Activated T-helper 2 cell treated with anti-CD3 and anti-CD28 coated beads, Interferon-gamma antibody, Interleukin-2, Interleukin-4, amounts not matched to agents 10 μg/mL and 5 μg/mL and 100 μg/mL, durations not matched to agents 14 hours and 24 hours and 36 hours (primary cell): ENCODE measurements at places on chromosomes 7 and 10. TPM values are rescaled to one million over a fixed set of nuclear protein-coding genes. Genes with fewer than 3 reads are reported as not detected.
A peak's percentile ranks its signal among the peaks of the same experiment; 100 is the strongest.

TBATA gene
- not detected in 2 replicates for total RNA-seq

IL15RA gene
- 19.2 and 19.8 TPM in 2 replicates for total RNA-seq

MPP7 gene
- 0.60 and 0.73 TPM in 2 replicates for total RNA-seq

CDHR1 gene
- total RNA-seq: 0.32 and 0.34 TPM in 2 replicates

LRIT1 gene
- not detected in 2 replicates for total RNA-seq

ANKRD2 gene
- total RNA-seq: 0.18 and 0.57 TPM in 2 replicates

TRAPPC14 gene
- 31.2 and 33.2 TPM in 2 replicates for total RNA-seq

DNA sequence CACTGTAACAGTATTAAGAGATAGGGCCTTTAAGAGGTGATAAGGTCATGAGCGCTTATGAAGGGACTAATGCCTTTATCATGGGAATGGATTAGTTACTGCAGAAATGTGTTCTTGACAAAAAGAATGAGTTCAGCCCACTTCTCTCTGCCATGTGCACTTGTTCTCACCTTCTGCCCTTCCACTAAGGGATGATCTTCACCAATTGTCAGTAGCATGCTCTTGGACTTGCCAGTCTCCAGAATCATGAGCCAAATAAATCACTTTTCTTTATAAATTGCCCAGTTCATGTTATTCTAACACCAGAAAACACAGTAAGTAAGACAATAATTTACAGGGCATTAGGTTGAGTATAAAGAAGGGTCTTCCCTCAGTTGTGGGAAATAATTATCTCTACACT is 189.1 kb downstream of the CRPPA start:
- H3K4me3 ChIP-seq: no peak overlapping the region
- no peak overlapping the region for H3K27ac ChIP-seq
- H3K27me3 ChIP-seq: no peaks in the 10 kb centered on the region
- DNase-seq: no peak

DNA sequence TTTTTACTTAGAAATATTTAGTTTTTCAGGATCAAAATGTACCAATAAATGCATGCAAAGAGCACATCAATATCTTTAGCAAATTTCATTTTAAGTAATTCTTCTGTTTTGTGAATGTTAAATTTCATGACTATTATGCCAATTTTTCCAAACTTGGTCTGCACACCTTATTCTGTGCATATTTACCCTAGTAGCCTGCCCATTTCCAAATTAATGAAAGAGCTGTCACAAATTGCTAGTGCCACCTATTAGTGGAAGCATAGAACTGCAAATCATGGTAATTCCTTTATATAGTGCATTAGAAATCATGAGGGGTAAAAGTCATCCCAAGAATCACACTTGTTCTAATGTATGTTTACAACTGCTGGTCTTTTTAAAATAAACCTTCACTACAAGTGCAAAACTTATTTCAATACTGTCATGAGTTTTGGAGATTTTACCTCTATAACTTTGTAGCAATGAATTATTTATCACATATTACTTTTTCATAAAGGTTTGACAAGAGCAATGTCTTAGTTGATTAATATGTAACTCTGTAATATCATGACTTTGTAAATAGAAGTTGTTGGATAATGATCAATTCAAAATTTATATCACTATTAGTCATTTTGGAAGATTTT is 5.7 kb downstream of the SEMA3A start:
- H3K27me3 ChIP-seq: peaks cover 9% of the 10 kb centered on the region
- H3K4me3 ChIP-seq: no peak overlapping the region
- DNase-seq: no peak
- H3K4me1 ChIP-seq: peaks cover 10% of the 10 kb centered on the region

- peaks cover 3% of the 10 kb centered on the region for H3K36me3 ChIP-seq
- H3K4me3 ChIP-seq: peak overlapping the region; percentile 54
- peak overlapping the region; percentile 42 for H3K27ac ChIP-seq
- H3K27me3 ChIP-seq: peaks cover 40% of the 10 kb centered on the region
These were observed 33.0 kb downstream of the EN2 start for GRCh38 chr7:155490697-155491628.

DNA sequence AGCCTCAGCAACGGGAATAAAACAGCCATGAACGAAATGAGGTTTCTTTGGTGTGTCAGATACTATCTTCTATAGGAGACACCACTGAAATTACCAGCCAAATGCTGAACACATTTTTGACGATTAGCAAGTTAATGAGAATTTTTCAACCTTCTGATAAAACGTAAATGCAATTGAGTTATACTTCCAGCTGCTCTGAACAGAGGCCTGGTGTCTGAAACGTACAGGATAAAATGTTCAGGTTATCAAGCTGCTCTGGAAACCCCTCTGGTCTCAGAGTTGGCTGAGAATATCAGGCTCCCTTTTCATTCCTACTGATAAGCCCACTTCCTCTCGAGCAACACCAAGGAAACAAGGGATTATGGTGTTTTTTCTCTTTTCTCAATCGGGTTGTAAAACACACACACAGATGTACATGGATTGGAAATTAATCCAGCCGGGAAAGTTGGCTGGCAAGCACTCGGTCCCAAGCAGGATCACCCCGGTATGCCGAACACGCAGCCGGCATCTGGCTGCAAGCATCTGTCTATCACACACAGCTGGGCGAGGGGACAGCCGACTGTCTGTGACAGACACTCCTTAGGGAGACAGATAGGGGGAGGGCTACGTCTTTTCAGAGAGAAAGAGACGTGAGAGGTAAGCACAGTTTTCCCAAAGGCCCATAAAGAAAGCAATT is 171.8 kb downstream of the PRKAG2 start:
- H3K4me3 ChIP-seq: no peak overlapping the region
- no peaks in the 10 kb centered on the region for H3K36me3 ChIP-seq
- peaks cover 3% of the 10 kb centered on the region for H3K4me1 ChIP-seq
- H3K27me3 ChIP-seq: no peaks in the 10 kb centered on the region

- H3K4me1 ChIP-seq: peaks cover 8% of the 10 kb centered on the region
- no peak overlapping the region for H3K27ac ChIP-seq
- H3K36me3 ChIP-seq: no peaks in the 10 kb centered on the region
- no peak for DNase-seq
These were observed 4.2 kb downstream of the NOS3 start for GRCh38 chr7:150994838-150995510.

DNA sequence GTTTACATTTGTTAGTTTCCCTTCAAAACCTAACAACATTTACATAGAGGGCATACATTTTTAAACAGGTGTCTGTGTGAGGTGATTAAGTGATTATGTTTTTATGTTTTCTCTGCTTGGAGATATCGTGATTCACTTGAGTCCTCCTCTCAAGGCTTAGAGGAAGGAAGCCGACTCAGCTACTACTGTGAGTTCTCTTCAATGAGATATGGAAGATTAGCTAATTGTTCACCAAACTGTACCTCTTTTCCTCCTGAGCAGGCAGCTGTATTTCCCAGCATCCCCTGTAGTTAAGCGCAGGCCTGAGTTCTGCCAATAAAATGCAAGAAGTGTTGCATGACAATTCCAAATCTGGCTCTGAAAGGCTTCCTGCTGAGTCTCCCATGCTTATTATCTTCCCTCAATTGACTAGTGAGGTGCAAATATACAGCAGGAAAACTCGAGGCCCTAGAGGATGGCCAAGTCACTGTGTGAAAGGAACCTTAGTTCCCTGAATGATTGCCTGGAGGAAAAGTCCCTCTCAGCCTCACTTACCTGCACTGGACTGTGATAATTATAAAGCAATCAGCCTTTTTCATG is 528.7 kb downstream of the GRM8 start:
- no peak overlapping the region for H3K27ac ChIP-seq
- peaks cover 3% of the 10 kb centered on the region for H3K4me1 ChIP-seq
- no peak for DNase-seq
- no peak overlapping the region for H3K4me3 ChIP-seq

DNA sequence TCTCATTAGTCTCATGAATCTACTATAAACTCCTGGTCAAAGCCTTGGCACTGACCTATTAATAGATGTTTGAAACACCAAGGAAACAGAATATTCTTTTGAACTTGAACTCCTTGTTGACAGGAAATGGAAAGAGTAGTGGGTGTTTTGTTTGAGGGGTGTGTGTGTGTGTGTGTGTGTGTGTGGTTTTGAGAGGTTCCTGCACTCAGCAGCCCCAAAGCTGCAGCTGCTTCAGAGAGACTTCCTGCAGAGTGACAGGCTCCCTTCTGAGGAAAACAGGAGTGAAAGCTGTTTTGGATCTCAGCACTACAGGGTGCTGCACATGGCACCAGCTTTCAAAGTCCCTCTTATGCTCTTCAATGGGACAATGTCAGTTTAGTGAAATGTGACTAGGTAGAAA is 546.5 kb upstream of the STEAP1 start:
- peak; percentile 52 for DNase-seq
- H3K27me3 ChIP-seq: no peaks in the 10 kb centered on the region
- H3K4me1 ChIP-seq: peaks cover 37% of the 10 kb centered on the region
- peaks cover 6% of the 10 kb centered on the region for H3K36me3 ChIP-seq

DNA sequence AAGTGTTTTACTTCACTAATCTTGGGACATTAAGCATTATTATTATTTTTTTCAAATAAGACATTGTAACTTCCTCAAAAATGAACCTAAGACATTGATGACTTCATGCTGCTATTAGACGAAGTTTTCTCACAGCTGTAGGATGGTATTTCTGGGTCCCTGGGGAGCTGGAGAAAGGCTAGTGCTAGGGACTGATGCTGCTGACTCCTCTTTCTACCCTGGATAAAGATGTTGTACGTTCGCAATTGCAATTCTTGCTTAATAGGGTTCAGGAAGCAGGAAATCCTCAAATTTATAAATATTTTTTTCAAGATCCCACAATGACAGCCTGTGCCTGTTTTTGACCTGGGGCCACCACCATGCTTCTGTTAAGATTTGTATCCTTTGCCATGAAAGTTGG is 526.0 kb downstream of the CCSER2 start:
- no peak for DNase-seq
- H3K36me3 ChIP-seq: no peaks in the 10 kb centered on the region
- no peak overlapping the region for H3K4me3 ChIP-seq
- no peaks in the 10 kb centered on the region for H3K4me1 ChIP-seq

DNA sequence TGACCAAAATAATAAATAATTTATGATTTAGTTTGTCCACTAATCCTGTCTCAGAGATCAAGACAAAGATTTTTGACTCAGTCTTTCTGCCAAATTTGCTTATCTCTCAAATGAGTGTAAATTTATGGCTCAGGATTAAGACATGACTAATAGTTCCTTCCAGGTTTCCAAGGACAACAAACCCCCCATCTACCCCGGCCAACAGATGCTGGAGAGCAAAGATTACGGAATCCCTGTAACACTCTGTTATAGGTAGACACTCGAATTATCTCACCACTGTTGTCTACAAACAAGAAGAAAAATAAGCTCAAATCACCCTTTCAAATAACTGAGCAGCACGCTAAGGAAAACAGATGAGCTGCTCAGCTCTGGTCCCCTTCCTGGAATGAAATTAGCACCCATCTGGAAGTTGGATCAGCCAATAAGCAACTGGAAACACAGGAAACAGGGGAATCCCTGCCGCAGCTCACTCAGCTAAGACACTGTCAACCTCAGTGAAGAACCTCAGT is 56.8 kb upstream of the SVIL start:
- no peaks in the 10 kb centered on the region for H3K36me3 ChIP-seq
- no peak overlapping the region for H3K4me3 ChIP-seq
- H3K27me3 ChIP-seq: peaks cover 5% of the 10 kb centered on the region
- no peak for DNase-seq

- no peak overlapping the region for H3K4me3 ChIP-seq
- no peaks in the 10 kb centered on the region for H3K4me1 ChIP-seq
- H3K27ac ChIP-seq: no peak overlapping the region
- H3K36me3 ChIP-seq: peaks cover 2% of the 10 kb centered on the region
- H3K27me3 ChIP-seq: no peaks in the 10 kb centered on the region
These were observed 98.6 kb upstream of the KCTD7 start for GRCh38 chr7:66529883-66530610.

DNA sequence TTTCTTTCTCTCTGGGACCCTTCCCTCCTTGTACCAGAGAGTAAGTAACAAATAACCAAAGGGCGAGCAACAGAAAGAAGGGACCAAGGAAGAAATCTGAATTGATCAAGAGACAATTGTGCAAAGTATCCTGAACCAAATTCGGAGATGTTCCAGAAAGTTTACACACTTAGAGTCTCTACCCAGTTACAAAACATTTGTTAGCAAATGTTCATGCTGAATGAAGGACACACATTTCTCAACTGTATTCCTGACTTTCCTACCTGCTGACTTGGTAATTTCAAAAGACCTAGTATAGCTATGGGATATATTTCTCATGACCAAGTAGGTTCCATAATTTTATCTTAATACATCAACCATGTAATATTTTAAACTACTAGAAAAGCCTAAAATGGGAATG is 37.4 kb downstream of the LYZL1 start:
- H3K27ac ChIP-seq: no peak overlapping the region
- DNase-seq: no peak
- peaks cover 13% of the 10 kb centered on the region for H3K27me3 ChIP-seq
- no peaks in the 10 kb centered on the region for H3K4me1 ChIP-seq

DNA sequence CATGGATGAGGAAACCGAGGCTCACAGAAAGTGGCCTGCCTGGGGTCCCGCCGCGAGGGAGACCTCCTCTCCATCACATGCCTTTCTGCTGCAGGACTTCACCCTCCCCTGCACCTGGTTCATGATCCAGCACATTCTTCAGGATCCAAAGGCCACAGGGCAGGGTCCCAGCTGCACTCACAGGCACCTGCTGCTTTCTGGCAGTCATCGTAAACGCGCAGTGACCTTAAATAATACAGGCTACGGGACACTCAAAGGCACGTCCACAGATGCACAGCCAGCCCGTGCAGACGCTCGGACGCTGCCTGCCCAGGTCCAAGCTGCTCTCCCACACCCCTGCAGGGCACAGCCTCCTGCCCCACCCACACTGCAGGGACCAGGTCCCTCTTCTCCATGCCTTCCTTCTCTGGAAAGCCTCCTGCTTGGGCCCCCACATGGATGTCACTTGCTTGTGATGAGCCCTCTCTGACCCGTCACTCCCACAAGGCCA is 49.9 kb downstream of the CALML3 start:
- H3K27ac ChIP-seq: no peak overlapping the region
- no peaks in the 10 kb centered on the region for H3K4me1 ChIP-seq
- no peak for DNase-seq
- no peaks in the 10 kb centered on the region for H3K36me3 ChIP-seq
- peaks cover 2% of the 10 kb centered on the region for H3K27me3 ChIP-seq

DNA sequence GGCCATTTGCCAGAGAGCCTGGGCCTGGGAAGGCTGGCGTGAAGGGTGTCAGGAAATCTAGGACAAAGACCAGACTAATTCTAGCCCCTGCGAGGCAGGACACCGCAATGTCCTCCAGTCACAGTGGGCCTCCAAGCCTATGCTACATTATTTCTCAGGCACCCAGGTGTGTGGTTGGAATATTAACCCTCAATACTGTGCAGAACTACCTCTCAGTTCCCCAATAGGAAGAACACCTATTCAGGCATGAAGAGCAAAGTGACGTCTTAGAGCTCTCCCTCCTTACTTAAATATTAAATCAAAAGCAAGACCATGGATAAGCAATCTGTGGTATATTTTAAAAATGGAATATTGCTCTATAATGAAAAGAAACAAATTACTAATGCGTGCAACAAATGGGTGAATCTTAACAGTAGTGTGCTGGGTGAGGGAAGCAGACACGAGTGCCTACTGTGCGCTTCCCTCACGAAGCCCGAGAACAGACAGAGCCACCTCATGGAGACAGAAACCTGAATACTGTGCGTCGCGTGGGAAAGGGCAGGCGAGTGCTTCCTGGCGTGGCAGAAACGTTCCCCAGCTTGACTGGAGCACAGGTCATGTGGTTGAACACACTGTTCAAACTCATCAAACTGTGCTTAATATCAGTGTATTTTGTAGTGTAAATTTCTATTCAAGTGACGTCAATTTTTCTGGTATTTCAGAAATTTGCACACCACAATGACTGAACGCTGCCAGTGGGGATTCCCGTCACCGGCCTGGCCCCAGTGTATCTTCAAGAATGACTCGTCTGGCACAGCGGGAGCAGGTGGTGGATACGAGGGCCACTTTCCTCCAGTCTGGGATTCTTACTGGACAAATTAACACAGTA is 15.5 kb upstream of the PTPRN2 start:
- no peaks in the 10 kb centered on the region for H3K4me1 ChIP-seq
- H3K27ac ChIP-seq: no peak overlapping the region
- peaks cover 11% of the 10 kb centered on the region for H3K36me3 ChIP-seq
- DNase-seq: no peak
